ENCODE measurements at places on chromosomes 1 and 21.

GRCh38 chr1:57549300-57549699 lies 125.4 kb upstream of the DAB1 start:
- DNase-seq: no peak

DNA sequence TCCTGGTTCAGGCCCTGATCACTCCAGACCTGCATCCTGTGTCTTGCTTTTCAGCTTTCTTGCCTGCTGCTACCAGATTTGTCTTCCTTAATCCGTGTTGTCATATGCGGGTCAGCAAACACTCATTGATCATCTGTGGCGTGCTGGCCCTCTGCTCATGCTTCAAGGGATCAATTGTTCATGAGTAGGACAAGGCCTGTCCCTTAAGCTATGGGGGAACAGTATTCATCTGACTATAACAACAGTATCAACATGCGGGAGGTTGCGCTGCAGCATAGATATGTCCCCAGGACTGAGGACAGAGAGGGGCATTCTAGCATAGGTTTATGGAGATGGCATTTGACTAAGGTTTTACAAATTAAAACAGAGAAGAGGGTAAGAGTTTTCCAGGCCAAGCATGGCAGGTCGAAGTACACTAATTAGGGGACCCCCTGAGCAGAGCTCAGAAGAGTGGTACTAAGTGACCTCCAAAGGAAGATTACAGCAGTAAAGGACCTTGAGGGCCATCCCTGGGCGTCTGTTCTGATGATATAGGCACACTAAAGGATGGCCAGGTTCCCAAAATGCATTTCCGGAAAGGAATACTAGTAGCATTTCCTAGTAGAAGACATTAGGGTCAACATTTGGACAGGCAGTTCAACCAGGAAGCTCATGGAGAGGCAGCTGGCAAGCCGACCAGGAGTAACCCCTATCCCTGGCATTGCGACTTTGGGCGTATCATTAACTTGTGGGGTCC lies 811 bp upstream of the ZNF672 start:
- no peak for DNase-seq

- no peak for DNase-seq
These were observed 24.7 kb downstream of the CLIC4 start for GRCh38 chr1:24769656-24770651.

GRCh38 chr1:64497088-64497883 lies 27.4 kb downstream of the CACHD1 start:
- no peak for DNase-seq

DNA sequence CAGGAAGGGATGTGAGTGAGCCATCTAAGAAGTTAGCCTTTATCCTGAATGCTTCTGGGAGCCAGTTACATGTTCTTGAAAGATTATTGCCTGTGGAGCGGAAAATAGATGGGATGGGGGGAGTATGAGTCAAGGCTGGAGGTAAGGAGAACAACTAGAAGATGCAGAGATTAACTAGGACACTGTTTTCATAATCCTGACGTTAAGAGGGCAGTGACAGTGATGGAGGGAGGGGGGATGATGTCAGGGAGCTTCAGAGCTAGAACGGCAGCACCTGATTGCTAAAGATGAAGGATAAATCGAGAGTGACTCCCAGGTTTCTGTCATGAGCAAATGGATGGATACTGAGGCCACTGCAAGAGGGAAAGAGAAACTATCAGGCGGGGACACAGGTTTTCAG lies 10.0 kb upstream of the RCSD1 start:
- DNase-seq: no peak

DNA sequence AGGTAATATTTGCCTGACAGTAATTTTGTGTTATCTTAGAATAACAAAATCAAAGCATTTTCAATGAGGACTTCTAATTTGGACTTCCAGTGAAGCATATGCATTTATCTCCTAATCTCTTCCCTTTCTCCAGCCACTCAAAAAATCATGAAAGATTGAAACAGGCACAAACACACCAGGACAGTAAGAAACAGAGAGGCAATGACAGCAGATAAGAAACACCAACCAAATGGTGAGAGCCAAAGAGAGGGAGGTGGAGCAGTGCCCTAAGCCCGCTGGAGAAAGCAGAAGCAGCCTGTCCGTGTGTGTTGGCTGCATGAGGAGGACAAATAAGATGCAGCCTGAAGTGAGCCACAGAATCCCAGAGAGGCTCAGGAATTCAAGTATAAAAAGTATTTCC lies 39.0 kb downstream of the SLC44A3 start:
- DNase-seq: no peak

DNA sequence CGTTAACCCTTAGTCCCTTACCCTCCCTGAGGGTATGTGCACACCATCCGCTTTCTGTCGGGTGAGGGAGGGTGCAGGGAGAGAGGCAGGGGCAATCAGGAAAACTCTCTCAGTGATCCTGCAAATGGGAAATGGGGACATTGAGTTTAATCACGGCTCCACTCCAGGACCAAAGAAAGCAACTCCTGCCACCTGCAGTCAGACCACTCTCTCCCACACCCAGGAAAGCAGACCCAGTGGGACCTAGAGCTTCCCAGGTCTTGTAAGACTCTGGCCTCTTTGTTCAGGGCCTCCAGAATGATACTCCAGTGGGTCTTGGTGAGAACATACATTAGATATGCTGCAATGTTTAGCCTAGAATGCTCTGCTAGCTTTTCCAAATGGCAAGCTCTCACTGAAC lies 71.5 kb downstream of the GNG12 start:
- DNase-seq: no peak

- DNase-seq: no peak
These were observed 11.2 kb downstream of the ACTRT2 start for GRCh38 chr1:3032371-3033039.

GRCh38 chr1:24364975-24365678 lies 46.0 kb downstream of the GRHL3 start:
- DNase-seq: no peak

DNA sequence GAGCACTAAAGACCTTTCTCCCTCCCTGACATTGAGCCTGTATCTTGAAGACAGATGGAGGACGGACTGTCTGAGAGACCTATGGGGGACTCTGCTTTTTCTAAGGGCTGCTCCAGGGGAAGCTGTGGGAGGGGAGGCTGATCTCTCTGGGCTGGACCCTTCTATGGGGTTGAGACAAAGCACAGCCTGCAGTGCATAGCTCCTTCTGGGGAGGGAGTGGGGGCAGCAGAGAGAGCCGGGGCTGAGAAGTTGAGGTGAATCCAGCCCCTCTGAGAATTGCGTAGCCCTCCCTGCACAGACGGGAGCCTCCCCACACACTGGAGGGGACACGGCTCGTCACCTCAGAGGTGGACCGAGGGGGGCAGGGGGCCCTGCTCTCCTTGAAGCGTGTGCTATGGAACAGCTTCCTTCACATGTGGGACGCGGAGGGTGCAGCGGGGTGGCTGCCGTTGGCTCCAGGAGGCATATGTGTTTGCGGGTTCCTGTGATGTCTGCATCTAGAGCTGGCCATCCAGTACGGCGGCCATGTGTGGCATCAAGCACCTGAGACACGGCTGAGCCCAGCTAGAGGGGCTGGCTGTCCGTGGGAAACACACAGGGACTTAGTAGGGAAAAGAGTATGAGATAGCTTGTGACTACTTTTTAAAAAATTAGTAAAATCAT lies 299.1 kb downstream of the CAMTA1 start:
- DNase-seq: no peak

- no peak for DNase-seq
These were observed 599.9 kb upstream of the RGS18 start for GRCh38 chr1:191558379-191558778.

DNA sequence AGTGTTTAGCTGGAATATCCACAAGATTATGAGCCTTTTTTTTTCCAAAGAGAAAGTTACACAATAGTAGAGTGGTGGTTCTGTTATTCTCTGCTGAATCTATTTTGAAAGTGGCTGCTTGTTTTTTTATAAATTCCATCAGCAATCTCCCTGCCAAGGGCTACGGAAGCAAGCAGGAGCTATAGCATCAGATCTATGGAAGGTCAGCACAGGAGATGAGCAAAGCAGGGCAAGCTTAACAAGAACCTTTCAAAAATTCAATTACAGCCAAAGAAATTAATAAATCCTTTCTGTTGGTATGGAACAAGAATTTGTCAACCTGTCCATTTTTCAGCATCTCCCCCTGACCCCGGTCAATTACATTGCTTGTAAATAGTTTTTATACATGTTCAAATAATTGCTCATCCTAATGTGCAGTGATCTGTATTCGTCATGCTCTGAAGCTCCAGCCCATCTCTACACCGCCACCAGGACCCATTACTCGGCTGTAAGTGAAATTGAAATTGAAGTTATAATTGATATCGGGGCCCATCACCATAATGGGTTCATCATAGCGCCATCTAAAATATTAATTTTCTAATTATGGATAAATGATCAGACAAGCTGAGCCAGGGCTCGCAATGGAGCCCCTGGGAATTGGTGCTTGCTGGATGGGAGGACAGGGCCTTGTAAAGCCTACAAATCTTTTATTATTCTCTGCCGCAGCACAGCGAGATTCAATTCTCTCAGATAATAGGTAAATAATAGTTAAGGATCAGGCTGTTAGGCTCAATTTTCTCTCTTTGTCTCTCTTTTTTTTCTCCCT lies 215.1 kb downstream of the ATG4C start:
- no peak for DNase-seq

DNA sequence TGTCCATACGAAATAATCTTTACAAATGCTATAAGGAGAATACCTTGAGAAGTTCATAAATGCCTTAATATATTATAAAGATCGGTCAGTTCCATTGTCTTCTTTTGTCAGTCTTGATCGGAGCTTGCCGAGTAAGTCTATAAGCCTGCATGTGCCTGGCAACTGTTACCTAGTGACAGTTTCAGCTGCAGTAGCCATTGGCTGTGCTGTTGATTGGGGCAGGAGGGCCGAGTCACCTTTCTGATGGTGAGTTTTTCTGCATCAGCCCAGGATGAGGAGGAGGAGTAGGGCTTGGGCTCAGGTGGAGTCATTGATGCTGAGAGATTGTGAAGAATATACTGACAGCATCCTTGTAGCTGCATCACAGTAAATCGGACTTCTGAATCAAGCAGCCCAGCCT lies 1.9 kb upstream of the GPR52 start:
- no peak for DNase-seq

- no peak for DNase-seq
These were observed 310.8 kb downstream of the USP25 start for GRCh38 chr21:16040601-16041000.

DNA sequence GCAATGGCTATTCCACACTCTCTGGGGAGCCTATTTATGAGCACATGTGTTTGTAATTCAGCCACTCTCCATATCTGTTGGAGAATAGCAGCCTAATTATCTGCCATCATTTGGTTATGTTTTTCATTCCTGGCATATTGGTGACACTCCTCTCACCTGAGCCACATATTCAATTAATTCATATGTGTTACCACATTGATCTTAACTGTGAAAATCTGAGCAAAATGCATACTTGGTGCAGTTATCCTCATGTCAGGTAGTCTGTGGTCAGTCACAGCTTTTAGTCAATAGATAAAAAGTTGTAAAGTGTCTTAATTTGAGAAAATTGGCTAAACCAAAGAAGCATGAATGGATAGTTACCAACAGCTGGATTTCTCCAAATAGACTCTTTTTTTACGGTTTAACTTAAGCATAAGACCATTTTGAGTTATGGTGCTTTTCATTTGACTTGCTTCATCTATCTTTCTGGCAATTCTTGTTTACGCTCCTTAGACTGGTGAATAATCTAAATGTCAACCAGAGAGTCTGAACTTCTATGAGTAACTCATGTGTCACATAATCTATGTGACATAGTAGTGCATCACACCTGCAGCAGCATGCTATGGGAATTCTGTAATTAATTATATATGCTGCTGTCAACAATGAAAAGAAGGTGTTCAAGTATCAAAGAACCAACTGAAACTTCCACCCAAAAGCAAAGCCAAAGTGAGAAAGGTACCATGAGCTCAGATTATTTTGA lies 187.7 kb upstream of the SGIP1 start:
- no peak for DNase-seq

All from effector CD4-positive, alpha-beta T cell (primary cell).